ENCODE measurements at places on chromosomes 11 and 22.

GRCh38 chr11:64089027-64089360, 53.3 kb downstream of the FLRT1 start:
- DNase-seq = no peak

DNA sequence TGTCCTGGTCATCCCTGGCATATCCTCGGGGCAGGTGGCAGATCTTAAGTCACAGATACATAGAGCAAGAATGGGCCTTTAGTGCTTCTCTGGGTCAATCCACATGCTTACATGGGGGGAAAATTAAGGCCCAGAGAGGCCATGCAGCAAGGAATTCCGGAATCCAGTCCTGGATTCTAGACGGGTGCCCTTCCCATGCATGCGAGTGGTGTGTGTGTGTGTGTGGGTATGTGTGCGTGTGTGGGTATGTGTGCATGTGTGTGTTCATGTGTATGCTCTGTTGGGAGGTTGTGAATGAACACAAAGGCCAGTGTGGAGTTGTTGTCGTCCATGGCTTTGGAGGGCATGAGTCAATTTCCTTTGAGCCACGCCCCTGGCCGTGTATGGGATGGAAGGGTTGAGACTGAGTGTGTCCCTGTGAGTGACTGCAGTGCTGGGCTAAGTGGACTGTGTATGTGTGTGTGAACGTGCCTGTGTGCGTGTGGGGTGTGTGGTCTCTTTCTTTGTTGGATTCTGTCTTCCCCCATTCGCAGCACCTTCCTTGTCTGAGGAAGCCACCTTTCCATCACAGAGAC, 33.4 kb upstream of the EIF3D start:
- no peak for DNase-seq

- DNase-seq = no peak
Measured at GRCh38 chr11:1854949-1855885, 2.3 kb downstream of the LSP1 start.

DNA sequence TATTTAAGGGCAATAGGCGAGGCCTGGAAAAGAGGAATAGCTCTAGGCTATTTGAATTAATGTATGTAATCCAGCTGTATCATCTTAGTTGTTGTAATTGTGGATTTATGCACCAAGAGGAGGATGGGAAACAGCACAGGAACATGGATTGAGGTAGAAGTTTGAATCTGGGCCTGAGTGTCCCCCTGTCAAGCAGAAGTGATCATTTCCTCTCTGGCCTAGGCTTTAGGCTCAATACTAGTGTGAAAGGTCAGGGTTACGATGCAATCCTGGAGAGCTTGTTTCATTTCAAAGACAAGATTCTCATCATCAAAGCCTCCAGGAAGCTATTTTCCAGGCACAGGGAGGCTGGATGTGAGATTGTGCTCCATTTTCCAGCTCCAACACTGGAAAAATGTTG, 77.9 kb upstream of the HSD17B12 start:
- DNase-seq = no peak

Measured in posterior cingulate gyrus (tissue), 11 donors.